ENCODE measurements at places on chromosomes 12 and 14.
A peak's percentile ranks its signal among the peaks of the same experiment; 100 is the strongest.

- no peak for DNase-seq
Observed at GRCh38 chr14:53743371-53743770, 213.3 kb downstream of the BMP4 start.

DNA sequence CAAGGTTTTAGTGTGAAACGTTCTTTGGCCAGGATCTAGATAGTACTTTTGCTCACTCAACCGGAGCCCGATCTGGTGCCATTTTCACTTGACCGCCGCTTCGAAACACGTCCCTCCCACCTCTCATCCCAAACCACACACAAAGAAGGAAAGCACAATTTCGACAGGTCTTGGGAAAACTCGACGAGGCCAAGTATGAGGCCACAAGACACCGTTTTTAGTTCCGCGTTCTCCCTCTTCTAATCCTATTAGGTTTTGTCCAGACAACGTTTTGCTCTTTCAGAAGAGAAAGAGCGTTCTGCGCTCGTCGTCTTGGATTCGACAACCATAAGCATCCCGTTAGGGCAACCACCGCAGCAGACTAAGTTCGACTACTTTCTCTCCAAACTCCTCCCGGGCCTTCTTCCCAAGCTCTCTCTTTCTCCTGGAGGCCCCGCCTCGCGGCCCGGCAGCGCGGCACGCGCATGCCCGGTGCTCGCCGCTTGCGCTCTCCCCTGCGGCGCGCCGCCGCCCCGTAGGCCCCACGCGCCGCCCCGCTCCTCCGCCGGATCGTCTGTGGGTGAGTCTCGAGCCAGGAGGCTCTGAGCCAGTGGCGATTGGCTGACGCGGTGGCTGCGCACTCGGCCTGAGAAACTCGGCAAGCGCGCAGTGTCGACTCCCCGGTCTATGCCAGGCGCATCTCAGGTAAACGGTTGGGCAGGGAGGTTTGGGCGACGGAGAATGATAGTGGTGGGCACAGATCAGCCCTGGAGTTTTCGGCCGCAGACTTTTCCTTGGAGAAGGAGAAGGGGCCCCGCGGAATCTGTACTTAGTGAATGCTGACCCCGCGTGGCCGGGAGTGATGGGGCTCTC lies at the start of gene MIPOL1:
Gene MIPOL1, plus strand, starts transcription at position 517 of the 852 bp plus-strand sequence. CDS start 49,952 bp downstream, outside the sequence.
- DNase-seq = peak; percentile 88

DNA sequence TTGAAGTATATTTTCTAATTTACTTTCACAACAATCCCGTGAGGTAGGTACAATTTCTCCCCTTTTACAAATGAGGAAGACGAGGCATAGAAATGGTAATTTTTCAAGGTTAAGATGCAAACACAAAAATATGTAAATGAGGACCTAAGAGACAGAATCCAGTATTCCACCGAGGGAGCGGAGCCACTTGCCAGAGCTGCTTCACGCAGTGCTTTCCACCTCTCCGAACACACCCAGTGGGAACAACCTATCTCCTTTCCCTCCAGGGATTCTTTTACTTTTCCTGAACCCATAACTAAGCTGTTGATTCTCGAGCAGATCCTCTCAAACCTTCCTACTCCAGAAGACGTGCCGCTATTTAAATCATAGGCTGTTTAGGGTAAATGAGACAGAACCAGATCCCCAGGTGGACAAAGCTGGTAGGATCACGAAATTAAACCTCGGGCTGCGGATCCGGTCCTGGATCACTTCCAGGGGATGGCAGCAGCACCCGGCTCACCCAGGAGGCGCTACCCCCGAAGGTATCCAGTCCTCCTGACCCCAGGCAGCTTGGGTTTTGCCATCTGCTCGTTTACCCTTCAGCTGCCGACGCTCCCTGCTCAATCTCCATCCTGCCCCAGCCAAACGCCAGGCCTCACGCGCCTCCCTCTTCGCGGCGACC lies 1.5 kb downstream of the DDHD1 start:
- DNase-seq = peak; percentile 31

DNA sequence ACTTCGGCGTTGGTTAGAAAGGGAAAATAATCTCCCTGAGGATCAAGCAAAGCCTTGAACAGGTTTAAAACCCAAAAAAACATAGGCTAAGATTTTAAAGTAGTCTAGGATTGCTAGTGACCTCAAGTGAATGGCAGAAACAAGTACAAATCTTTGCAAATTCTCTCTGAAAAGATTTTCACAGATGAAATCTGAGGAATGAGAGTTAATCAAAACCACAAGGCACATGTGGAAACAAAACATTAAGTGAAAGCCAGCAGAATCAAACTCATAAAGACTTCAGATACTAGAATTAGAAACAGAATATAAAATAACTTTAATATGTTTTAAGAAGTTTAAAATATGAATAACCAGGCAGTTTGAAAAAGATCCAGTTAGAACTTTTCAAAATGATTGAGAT lies 52.2 kb upstream of the CFL2 start:
- peak; percentile 62 for DNase-seq

- DNase-seq = no peak
Observed at GRCh38 chr12:100186071-100186470, 14.5 kb upstream of the ACTR6 start.

- DNase-seq = peak; percentile 80
Observed at GRCh38 chr12:26789731-26790644, 43.0 kb downstream of the ITPR2 start.

GRCh38 chr12:5489760-5490406 lies 58.0 kb downstream of the NTF3 start:
- peak; percentile 61 for DNase-seq

GRCh38 chr14:94494085-94494484 lies 15.2 kb downstream of the SERPINA12 start:
- no peak for DNase-seq

GRCh38 chr12:108325018-108325358 lies 14.1 kb downstream of the CMKLR1 start:
- no peak for DNase-seq

DNA sequence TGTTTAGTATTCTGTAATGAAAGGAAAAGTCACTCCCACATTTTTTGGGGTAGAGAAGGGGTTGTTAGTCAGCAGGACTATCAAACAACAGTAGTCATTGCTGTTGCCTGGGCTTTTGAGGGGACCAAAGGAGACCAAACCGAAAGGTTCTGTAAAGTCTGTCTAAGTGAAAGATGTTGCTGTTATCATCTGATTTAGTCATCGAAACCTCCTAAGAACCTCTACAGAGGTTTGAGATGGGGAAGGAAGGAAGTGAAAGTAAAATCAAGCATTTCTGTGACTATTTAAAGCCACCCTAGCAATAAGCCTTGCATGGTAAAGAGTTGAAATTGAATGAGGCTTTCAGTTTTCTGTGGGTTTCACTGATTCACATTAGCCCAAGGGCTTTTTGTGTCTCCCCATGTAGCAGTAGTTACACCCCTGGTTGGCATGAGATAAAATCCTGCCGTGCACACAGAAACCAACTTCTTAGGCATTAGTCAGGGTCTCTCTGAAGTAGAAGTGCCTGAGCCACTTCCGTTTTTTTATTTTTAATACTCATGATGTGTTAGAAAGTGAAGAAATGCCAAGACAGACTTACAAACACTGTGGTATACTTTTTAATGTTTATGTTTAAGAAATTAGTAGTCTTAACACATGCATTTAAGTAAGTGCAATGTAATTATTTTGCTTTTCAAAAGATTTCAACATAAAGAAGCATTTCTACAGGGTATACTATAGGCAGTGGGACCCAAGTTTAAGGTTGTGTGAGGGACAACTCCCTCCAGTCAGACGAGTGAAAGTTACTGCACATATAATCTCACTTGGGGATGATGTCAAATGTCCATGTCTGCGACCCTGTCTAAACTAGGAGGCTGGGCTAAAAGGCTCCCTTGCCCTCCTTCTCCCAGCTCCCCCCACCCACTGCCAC lies 50.4 kb downstream of the DYRK2 start:
- no peak for DNase-seq

DNA sequence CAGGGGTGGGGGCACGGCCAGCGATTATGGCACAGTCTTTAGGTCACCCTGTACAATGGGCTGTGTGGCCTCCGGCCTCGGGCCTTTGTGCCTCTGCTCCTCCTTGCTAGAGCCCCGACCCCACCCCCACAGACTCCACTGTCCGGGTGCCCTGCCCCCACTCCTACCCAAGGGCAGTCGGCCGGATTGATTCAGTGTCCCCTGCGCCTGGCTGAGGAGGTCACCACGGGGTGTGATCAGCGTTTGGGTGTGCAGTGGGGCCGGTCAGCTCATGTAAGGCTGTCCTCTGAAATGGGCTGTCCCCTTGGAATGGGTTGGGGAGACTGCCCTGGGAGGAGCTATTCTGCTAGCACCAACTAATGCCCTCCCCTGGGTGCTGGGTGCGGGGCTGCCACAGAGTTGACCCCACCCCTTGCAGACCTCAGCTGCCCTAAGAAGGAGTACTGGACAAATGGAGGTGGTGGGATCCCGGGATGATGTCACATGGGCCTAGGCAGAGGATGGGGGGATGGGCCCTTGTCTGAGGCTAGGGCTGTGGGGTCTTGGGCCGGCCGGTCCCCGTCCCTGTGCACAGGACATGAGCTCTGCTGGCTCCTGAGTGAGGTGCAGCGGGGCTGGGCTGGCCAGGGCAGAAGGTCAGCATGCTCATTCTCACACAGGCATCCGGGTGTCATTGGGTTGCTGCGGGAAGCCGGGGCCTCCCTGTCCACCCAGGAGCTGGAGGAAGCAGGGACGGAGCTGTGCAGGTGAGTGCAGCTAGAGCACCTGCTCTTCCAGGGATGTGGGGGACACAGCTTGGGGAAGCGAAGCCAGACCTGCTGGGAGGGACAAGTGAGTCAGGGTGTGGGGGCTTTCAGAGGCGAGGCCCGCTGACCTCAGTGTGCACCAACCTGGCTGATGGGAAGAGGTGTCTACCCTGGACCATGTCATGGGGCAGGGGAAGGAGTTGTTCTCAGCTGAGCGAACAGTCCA lies 23.4 kb downstream of the ASPG start:
- DNase-seq = no peak

DNA sequence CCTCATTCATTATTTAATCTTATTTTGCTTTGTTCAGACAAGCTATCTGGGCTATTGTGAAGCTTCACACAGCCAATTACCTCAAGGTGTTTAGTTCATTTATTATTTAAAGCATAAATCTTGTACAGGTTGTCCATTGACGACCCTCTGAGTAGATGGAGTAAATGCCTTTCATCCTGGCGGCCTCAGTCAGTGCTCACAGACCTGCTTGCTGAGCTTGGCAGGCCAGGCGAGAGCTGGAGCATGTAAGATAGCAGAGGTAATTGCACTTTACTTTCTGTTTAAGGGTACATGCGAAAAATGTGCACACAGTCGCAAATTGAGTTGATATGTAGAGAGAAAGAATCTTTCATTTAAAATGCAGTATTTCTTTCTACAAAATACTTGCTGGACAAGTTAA lies 224.4 kb downstream of the NPAS3 start:
- no peak for DNase-seq

GRCh38 chr12:47238669-47239114 lies 158.9 kb upstream of the AMIGO2 start:
- DNase-seq = peak; percentile 34

GRCh38 chr12:72612171-72612570 lies 340.0 kb downstream of the TRHDE start:
- peak; percentile 16 for DNase-seq

DNA sequence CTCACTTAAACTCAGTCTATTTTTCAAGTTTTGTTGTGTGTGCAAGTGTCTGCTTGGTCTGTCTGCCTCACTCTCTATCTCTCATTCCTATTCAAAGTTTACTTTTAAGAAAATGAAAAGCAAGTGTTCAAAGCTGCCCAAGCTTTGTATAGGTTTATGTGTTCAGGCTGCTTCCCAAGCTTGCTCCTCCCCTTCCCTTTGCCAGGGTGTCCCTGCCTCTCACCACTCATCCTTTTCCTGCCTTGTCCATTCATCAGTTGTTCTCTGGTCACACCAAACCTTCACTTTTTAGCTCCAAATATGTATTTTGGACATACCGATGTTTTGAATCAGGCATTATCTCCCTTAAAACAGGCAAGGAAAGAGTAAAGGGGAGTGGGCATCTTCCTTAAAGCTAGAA lies 41.3 kb downstream of the STK38L start:
- DNase-seq = peak; percentile 21

DNA sequence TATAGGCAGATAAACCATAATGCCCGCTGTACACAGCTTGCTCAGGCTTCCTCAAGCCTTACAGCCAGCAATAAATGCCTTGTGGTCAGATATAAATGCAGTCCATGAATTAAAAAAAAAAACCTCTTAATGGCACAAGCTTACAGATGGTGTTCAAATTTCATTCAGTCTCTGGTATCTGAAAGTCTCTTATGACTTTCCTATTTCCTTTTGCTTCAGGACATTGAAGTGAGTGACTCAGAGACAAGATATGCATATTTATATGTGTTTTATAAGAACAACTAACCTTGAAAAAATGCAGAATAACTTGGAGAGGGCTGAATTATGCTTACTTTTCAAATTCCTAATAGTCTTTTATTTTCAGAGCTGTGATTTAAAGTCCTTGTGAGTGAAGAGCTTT lies 426.9 kb upstream of the MIS18BP1 start:
- peak; percentile 93 for DNase-seq

GRCh38 chr12:47967461-47968321 lies 4.3 kb downstream of the TMEM106C start:
- DNase-seq = peak; percentile 70

DNA sequence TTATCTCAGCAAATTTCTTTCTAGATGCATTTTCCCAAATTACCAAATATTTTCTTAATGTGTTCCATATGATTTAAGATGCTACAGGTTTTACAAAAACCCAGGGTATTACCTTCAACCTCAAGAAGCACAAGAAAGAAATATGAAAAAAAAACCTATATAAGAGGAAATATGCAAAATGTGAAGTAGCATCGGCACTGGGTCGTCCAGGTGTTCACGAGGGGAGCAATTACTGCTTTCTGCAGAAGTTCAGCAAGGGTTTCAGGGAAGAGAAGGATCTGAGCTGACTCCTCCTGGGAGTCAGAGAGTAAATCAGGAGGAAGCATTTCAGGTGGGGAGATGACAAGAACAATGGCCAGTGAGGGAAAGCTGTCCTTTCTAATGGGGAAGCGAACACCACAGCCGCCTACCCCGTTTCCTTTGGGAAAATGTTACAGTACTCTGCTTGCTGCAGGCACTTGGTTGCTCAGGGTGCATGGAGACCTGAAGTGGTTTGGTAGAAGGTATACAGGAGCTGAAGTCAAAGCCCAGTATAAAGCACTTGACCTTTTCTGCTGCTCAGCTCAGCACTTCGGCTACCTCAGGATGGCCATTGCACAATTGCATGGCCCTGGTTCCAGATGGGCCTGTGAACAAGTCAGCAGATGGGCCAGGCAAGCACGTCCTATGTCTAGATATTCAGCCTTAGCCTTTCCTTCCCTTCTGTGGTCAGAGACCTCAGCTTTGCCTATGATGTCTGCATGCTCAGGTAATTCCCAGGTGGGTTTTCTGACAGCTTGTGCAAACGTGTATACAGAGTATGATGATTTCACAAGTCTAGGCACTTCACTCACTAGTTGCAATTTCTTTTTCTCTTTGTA lies 155.6 kb downstream of the PAX9 start:
- no peak for DNase-seq

DNA sequence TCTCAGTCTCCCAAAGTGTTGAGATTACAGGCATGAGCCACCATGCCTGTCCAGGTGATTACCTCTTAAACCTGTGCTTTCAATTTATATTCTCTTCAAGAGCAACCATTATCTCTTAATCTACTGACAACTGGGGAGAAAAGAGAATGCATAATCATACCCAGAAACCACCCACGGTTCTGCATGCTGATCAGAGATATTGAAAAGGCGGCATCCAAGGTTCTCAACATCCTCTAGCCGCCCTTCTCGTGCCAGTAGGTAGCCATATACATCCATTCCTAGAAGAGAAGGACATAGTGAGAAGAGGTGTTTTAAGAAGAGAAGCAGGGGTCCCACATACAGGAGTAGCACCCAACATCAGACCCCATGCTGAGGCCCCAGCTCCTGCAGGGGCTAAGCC lies 20.8 kb downstream of the ANAPC7 start:
- no peak for DNase-seq

- DNase-seq = no peak
Observed at GRCh38 chr14:74807853-74808545, 44.9 kb downstream of the YLPM1 start.

All from fibroblast of upper back skin (primary cell).